ENCODE measurements at places on chromosomes 6 and 20.

DNA sequence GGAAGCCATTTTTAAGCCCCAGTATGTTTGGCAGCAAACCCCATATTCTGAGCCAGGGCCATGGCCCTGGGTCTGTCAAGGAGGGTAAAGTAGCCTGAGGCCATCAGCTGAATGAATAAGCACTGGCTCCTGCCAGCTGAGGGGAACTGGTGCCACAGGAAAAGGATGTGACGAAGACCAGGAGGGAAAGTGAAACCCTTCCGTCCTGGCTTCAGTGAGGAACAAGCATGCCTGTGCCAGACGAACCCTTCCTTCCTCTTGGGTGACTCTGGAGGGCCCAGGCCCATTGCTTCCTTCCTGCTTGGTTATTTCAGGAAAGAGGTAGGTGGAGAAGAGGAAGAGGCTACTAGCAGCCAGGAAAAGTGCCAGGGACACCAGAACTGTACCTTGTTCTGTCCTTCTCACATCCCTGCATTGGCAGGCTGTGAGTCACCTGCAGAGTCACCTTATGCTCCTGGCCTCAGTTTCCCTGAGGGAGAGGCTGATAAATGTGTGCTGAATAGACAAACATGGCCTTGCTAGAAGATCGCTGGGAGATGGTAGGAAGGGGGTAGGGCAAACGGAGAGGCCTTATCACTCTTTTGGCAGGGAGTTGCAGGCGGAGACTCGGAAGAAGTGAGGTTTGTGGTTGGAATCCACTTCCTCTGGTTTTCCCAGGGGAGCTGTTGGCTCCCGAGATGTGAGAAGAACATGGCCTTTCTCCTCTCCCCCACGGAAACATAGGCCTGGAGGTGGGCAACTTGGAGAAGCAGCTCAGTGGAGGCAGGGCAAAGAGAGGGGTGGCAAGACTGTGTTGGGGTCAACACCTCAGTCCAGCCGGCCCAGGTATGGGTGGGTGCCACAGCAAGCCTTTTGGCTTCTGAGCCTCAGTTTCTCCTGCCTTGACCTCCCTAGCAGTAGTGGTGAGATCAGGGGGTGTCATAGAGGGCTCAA lies 37.4 kb downstream of the COX4I2 start:
- DNase-seq = peak; percentile 96

- DNase-seq = no peak
Observed at GRCh38 chr20:35225319-35226125, 968 bp upstream of the MMP24 start.

DNA sequence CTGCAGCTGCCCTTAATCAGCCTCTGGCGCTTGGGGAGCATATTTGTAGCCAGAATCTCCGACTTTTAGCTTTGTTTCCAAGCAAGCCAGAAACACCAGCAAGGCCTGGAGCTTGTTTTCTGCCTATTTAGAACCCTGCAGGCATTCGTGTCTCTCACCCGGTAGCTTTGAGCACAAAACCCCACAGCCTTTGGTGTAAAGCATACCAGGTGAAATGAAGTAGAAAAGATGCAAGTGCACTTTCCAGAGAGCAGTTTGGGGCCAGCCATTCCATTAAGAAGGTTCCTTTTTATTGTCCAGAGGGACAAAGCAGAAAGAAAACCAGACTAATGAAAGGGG lies 736 bp downstream of the FAM217B start:
- no peak for DNase-seq

GRCh38 chr6:74551896-74552295 lies 654.0 kb downstream of the COL12A1 start:
- no peak for DNase-seq

GRCh38 chr6:84260926-84261325 lies 33.5 kb upstream of the CEP162 start:
- no peak for DNase-seq

DNA sequence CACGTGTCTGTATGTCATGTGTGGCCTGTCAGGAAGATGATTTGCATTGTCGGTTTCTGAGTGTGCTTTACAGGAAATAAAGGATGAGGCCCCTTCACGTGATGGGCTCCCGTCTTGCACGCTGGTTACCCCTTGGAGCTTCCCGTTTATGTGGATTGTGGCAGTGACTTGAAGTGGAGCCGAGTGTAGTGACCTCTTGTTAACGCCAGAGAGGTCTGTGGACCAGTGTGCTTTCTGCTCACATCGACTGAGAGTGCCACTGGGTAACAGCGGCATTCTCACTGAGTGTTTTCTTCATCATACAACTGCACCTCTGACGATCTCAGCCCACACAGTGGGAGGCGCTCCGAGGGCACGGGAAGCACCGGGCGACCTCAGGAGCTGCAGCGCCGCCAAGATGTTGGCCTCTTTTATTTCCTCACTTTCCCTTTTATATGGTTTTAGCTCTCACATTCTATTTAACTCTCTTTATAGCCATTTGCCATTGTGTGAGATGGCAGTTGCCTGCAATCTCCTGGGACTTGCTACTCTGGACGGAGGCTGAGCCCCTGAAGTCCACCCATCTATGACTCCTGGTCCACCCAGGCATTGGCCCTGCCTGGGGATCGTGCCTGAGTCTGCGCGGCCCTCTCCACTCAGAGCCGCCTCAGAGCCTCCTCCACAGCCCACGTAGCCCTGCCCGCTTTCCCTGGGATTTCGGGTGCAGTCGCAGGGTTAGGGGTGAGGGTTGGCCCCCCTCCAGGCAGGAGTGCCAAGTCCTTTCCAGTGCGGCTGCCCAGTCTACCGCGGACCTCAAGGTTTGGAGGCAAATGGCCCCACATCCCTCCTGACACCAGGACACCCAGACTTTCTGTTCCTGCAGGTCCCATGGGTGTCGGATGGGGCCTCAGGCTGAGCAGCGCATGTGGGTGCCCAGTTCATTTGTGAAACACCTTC lies 238.9 kb downstream of the ERMARD start:
- peak; percentile 89 for DNase-seq

DNA sequence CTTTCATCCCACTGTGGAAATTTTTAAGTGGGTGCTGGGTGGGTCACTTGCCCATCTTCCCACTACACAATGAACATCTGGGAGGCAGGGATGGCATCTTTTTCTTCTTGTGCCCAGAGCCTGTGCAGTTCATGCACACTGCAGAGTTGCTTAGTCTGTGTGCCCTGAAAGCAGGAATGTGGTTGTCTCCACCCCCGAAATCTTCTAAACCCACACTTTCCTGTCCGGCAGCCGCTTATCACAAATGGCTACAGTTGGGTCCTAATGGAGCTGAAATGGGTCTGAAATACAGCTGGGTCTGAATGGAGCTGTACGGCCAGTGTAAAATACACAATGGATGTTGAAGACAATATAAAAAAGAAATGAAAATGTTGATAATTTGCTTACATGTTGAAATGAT lies 112.1 kb upstream of the PMEPA1 start:
- no peak for DNase-seq

- DNase-seq = no peak
Observed at GRCh38 chr6:56793938-56794337, 151.2 kb upstream of the DST start.

All from MV-4-11 (cell line).